CD4-positive, CD25-positive, alpha-beta regulatory T cell (primary cell): ENCODE measurements at places on chromosomes 16 and 17.

- DNase-seq, result no peak
These were observed 215.3 kb downstream of the C16orf78 start for GRCh38 chr16:49588729-49589384.

DNA sequence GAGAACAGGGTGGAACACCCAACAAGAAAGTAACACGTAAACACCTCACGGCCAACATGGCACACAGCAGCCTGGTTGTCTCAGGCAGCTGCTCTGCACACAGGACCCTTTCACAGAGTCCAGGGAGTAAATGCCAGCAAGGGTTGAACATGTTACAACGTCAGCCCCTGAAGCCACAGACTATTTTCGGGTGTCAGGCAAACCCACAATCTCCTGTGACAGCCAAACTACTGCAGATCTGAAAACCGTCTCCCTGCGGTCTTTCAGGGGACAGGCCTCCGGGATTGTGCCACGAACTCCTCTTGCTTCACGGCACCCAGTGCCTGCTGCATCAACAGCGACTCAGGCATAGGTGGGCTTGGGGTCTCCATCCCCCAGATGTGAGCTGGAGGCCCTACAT, 127.7 kb downstream of the XYLT1 start:
- peak; percentile 81 for DNase-seq

GRCh38 chr17:39927929-39928857, 661 bp downstream of the LRRC3C start:
- DNase-seq, result no peak

- DNase-seq, result no peak
These were observed 71.4 kb downstream of the CFDP1 start for GRCh38 chr16:75361936-75362335.
